Stimulated activated naive CD8-positive, alpha-beta T cell treated with anti-CD3 and anti-CD28 coated beads, Interleukin-15, Interleukin-2, amounts not matched to agents 100 U/mL and 50 U/mL, for 24 hours (primary cell): ENCODE measurements at places on chromosomes 1 and 21.

- DNase-seq: no peak
Measured at GRCh38 chr1:220843481-220844011, 35.7 kb upstream of the HLX start.

DNA sequence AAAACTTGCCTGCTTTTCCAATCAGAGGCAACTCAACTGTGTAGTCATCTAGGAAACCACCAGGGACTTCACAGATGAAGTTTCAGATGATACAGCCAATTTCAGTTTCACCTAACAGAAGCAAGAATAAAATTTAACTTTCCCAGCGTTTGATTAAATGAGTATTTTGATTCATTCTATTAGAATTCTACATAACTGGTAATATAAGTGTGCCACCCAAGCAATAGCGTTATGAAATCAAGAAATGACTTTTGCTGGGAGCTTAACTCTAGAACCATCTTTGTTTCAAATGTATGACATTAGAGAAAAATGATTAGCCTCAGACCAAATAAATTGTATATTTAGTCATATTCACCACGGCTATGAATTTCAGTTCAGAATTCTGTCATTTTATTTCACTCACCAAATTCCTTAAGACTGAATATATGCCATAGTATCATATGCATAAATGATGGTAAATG is 239.3 kb downstream of the NRIP1 start:
- no peak for DNase-seq

- no peak for DNase-seq
Measured at GRCh38 chr1:3174487-3175247, 105.7 kb downstream of the PRDM16 start.

GRCh38 chr1:7648761-7649384 is 122.2 kb upstream of the VAMP3 start:
- no peak for DNase-seq

- DNase-seq: no peak
Measured at GRCh38 chr1:55156093-55156492, 59.1 kb downstream of the USP24 start.

DNA sequence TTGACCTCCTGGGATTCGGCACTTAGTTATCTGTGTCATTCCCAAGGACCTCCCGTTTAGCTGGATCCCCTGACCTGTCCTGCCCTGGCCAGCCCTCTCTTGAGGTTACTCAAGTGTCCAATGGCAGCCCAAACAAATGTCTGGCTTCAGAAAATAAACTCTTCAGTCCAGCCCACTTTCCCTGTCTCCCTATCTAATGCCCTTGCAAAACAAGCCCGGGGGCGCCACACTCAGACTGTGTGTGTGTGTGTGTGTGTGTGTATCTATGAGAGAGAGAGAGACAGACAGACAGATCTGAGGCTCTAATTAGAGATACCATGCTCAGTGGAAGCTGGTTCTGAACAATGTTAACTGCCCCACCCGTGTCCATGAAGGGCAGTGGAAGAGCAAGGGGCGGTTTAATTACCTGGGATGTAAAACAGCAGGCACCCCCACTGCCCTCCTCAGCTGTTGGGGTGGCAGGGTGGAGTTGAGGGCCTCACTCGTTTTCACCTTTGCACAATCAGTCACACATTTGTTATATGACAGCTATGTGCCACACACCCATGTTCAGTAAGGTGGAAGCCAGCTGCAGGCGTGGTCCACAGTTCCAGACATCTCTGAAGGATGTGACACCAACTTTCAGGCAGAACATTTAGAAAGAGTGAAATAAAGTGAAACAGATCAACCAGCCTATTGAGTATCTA is 57.4 kb downstream of the B3GALT5 start:
- DNase-seq: no peak

DNA sequence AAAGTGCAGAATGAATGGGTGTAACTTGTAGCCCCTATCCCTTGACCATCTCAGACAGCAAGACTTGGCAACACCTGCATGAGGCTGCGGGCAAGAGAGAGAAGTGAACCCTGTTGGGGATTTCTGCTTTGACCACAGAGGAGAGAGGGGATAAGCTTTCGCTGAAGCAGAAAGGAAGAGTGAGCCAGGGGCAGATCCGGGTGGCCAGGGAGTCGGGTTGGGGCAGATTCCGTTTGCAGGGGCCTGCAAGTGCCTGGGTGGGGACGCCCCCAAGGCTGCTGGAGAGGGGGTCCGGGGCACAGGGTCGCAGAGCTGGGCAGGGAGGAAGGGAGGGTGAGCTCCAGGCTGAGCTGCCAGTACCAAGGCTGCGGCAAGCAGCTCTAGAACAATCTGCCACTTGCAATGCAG is 25.3 kb upstream of the PIK3CD start:
- DNase-seq: peak; percentile 47

- no peak for DNase-seq
Measured at GRCh38 chr1:37471345-37472231, 2.8 kb upstream of the ZC3H12A start.

DNA sequence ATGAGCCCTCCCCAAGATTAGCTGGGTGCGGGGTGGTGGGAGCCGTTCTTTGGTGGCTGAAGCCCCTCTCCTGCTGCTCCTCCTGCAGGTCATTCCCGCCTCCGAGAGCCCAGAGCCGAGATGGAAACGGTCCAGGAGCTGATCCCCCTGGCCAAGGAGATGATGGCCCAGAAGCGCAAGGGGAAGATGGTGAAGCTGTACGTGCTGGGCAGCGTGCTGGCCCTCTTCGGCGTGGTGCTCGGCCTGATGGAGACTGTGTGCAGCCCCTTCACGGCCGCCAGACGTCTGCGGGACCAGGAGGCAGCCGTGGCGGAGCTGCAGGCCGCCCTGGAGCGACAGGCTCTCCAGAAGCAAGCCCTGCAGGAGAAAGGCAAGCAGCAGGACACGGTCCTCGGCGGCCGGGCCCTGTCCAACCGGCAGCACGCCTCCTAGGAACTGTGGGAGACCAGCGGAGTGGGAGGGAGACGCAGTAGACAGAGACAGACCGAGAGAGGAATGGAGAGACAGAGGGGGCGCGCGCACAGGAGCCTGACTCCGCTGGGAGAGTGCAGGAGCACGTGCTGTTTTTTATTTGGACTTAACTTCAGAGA is 448 bp downstream of the G0S2 start:
- peak; percentile 21 for DNase-seq

- no peak for DNase-seq
Measured at GRCh38 chr1:232813760-232814159, 8.5 kb downstream of the MAP10 start.

DNA sequence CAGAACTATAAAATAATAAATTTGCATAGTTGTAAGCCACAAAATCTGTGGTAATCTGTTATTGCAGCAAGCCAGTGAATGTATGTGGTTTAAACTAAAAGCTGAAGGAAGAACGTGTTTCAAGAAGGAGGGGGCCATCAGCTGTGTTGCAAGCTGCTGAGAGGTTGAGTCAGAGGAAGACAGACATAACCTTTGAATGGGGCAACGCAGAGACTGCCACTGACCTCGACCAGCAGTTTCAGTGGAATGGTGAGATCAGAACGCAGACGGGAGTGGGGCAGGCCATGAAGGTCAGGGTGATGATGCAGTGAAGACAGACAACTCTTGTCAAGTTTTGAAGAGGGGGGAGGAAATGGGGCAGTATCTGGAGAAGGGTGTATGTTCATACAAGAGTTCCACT is 23.2 kb upstream of the QSOX1 start:
- peak; percentile 45 for DNase-seq

- DNase-seq: no peak
Measured at GRCh38 chr1:225677350-225678124, 24.6 kb upstream of the ENAH start.

GRCh38 chr1:17630048-17630830 is 90.7 kb downstream of the ARHGEF10L start:
- DNase-seq: no peak

GRCh38 chr1:84152649-84153056 is 8.6 kb downstream of the PRKACB start:
- no peak for DNase-seq

- DNase-seq: no peak
Measured at GRCh38 chr1:53851571-53852285, 13.6 kb upstream of the NDC1 start.

DNA sequence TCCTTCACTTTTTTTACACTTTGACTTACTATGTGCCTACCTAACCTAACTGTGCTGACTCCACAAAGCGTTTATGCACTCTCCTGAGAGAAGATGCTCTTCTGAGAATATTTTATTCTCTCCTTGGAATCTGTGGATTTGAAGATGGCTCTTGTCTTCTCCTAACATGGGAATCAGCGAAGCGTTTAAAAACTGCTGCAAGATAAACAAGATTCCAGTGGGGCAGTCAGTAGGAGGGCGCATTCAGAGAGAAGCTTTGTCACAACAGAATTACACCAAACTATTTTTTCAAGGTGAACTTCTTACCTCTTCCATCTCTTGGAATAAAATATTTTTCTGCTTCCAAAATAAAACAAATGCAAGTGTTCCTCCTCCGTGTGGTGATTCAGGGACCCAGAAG is 113.1 kb downstream of the FOXD2 start:
- DNase-seq: no peak
